ENCODE measurements at places on chromosomes 4 and X.

GRCh38 chrX:145609951-145610511, 207.6 kb upstream of the SLITRK2 start:
- DNase-seq = no peak

DNA sequence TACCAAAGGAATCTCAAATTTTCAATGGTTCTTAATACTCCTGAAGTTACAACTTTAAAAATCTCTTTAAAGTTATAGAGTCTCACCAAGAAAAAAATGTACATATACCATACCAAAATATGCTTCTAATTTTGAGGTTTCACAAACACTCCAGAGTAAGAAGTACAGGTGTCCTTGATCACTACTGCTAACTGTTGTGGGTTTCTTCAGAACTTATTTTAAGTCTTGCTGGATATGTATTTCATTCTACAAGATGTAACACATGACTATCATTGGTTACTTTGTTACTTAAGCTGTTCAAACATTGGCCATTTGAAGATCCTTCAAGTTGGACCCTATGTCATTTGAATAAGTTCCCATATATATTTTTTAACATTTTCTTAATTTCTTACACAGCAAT, 808.0 kb downstream of the PCDH19 start:
- no peak for DNase-seq

GRCh38 chr4:155590796-155591585, 75.7 kb upstream of the GUCY1A1 start:
- no peak for DNase-seq

DNA sequence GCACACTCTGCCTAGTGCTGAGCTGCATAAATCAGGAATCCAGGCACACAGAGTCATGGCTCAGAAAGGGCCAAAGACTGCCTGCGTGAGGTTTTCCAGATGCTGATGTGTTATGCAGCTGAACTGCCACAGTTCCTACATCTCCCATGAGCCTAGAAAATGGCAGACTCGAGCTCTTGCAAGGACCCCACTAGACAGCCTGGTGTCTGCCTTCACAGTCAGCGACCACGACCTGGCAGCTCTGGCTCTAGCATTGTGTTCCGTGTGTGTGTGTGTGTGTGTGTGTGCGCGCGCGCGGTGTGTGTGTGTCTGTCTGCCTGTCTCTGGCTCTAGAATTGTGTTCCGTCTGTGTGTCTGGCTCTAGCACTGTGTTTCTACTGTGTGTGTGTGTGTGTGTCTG, 203.6 kb upstream of the AGTR2 start:
- no peak for DNase-seq

- DNase-seq = peak; percentile 29
These were observed 443.3 kb downstream of the GBA3 start for GRCh38 chr4:23135792-23136645.

- peak; percentile 48 for DNase-seq
These were observed 1.8 kb downstream of the ARHGAP4 start for GRCh38 chrX:153924149-153924861.
